Activated CD4-positive, alpha-beta T cell treated with anti-CD3 and anti-CD28 coated beads for 1 hour (primary cell): ENCODE measurements at places on chromosomes 4 and X.

DNA sequence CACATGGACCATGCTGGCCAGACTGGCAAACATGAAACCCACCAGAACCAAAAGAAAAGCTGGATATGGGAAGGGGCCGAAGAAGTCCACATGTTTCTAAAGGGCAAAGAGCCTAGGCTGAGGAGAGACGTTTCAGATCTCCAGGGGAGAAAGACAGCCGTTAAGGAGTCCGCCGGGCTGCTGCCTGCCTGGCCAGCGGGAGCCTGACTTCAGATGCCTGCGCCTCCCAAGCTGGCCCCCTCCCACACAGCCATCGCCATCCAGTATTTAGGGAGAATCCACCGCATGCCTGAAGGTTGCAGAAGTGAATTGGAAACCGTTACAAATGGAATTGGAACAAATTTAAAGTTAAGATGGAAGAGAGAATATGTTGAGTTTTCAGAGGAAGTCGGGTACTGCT lies 2.9 kb downstream of the TBL1X start:
- no peak for DNase-seq

DNA sequence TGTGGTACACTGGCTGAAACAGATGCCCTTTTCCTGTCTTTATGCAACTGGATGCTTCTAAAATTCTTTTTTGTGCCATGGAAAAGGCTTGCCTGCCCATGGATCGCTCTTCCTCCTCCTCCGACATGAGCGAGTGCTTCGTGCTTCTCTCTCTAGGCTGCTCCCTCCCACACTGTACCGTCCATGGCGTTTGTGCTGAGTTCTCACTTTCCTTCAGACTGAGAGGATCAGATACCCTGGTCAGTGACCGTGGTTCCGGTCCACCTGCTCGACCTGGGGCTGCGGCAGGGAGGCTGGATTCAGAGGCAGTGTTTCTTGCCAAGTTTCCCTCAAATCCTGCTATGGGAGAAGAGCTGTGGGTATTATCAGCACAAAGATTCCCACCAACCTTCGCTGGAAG lies 10.2 kb upstream of the CLDN24 start:
- DNase-seq: no peak

DNA sequence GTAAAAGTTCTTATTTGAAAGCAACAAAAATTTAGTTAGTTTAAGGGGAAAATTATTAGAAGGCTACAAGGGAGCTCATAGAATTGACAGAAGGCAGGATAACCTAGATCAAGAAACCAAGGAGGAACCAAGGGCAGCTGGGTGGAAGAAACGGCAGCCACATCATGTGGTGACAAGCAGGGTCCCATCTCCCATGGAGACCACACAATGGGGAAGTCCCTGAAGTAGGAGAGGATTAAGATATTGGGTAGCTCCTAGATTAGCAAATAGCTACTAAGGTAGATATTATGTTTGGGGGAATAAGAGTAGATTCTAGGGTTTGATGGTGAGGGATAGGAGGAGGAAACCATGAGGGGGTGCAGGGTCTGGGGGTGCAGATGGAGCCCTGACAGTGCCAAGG lies 48.0 kb upstream of the TMEM154 start:
- DNase-seq: no peak

GRCh38 chr4:76640353-76640910 lies 205.4 kb downstream of the SHROOM3 start:
- no peak for DNase-seq

DNA sequence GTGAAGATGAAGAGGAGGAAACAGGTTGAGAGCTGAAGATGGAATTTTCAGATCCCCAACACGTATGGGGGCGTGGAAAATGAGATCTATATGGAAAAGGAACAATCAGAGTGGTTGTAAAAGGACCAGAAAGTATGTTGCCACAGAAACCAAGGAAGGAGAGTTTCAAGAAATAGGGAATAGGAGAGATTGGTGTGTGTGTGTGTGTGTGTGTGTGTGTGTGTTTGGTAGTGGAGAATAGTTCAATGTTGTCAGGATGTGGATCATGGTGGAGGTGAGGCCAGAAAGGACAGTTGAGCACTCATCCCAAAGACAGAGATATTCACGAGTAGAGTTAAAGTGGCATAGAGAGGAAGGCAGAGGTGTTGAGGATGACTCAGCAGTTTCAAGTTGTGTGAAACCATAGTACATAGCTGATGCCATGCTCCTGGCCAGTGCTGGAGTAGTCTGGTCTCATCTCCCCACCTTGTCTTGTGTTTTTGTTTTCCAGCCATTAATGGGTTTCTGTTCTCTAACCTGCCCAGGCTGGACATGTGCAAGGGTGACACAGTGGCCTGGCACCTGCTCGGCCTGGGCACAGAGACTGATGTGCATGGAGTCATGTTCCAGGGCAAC lies 36.1 kb downstream of the HEPH start:
- no peak for DNase-seq

DNA sequence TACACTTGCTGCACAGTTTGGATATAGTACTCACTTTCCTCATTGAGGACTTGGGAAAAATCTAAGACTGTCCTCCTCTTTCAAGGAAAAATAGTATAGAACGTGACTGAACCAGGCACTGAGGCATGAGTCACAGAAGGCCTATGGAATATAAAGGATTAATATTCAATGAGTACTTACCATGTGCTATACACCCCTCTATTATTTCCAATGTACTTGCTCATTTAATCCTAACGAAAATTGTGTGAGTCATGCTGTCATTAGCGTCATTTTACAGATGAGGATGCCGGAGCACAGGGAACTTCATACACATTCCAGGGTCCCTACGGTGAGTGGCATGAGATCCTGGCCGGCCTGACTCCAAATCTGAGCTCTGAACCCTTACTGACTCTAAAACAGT lies 2136.2 kb upstream of the TENM3 start:
- no peak for DNase-seq

DNA sequence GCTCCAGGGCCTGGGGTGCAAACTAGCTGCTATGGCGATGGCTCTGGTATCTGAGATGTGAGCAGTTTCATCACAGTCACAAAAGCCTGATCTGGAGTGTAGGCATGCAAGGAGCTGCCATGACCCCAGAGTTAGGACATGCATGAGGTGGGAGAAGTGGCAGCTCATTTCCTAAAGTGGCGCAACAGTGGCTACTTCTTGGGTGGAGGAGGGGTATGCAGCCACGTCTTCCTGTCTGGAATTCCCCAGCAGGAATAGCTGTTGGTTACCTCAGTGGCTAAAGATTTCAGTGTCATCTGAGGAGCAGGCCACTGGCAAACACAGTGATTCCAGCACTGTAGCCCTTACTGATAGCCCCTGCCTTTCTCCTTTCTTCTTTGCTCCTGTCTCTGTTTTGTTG lies 1382.5 kb downstream of the C4orf33 start:
- no peak for DNase-seq

- no peak for DNase-seq
Observed at GRCh38 chr4:188106454-188106853, 2.9 kb downstream of the TRIML2 start.
